Activated CD8-positive, alpha-beta memory T cell treated with anti-CD3 and anti-CD28 coated beads for 1 hour (primary cell): ENCODE measurements at places on chromosomes 3 and 15.

DNA sequence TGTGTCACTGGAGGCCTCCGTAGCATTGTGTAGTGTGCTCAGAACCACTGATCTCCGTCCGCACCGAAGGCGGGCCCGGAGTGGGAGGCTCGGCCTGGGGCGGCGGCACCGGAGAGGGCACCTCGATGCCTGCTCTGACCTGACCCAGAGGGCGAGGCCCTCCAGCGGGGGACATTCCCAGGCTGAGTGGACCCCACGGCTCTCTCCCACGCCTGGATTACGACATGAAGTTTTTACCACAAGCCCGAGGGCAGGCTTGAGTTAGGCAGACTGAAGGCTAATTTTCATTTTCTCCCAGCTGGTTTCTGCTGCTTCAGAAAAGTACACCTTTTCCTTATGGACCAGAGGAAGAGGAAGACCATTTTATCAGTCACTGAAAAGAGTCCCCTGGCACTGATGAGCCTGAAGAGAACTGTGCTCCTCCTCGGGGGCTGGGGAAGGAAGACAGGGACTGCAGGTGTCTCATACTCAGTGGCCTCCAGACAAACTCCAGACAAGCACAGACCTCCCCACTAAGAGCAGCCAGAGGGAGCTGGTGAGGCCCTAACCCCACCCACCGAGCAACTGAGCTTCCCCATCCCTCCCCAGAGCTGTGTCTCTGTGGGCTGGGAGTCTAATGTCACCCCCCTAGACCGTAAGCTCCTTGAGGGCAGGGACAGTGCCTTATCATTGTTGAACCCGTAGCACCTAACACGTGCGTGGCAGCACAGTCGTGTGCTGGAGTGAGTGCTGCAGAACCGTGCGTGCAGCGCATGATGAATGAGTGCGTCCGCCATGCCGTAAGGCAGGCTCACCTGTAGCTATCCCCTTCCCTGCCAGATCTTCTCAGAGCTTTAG lies 74.5 kb upstream of the BLM start:
- no peak for DNase-seq

GRCh38 chr3:184258926-184259325 lies 2.4 kb downstream of the CAMK2N2 start:
- no peak for DNase-seq

- no peak for DNase-seq
These were observed 569.6 kb upstream of the AGTR1 start for GRCh38 chr3:148128136-148128535.

GRCh38 chr3:192514754-192515663 lies 212.3 kb downstream of the FGF12 start:
- no peak for DNase-seq

DNA sequence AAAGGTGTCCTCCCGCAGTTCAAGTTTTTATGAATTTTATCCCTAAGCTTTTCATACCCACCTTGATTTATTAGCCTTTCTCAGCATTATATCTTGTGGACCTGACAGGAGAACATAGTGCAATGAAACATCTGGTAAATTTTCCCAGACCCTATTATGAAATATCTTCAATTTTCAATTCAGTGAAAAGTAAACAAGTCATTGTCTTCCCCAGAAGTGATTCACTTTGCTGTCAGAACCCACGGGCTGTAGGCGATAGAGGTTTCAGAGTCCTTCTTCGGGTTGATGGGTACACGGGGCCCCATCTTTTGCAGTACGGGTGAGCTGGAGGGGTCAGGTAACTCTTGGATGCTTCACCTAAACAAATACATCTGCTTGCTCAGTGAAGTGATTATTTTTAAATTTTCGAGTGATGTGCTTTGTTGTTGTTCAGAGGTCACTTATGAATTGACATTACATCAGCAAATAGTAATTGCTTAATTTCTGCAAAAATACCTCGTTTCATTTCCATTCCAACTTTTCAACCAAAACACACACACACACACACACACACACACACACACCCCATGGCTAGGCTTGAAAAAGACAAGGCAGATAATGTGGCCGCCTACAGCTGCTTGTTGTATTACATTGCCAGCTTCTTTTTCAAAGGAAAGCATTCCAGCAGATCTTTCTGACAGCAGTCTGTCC lies 102.9 kb downstream of the SEMA6D start:
- DNase-seq: no peak

DNA sequence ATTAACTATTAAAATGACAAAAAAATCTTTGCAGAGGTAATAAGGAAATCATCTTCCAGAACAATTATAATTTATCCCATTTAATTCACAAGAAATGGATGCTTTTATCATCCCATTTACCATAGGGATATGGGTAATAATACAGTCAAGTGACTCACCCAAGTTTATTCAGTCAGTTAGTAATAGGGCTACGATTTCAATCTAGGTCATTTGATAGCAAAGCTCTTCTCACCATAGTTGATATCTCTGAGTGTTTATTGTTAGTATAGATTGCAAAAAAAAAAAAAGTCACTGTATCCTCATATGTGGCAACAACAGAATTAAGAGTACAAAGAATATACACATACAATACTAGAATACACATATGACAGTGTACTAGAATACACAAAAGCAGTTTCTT lies 797.1 kb downstream of the ROBO1 start:
- DNase-seq: no peak

DNA sequence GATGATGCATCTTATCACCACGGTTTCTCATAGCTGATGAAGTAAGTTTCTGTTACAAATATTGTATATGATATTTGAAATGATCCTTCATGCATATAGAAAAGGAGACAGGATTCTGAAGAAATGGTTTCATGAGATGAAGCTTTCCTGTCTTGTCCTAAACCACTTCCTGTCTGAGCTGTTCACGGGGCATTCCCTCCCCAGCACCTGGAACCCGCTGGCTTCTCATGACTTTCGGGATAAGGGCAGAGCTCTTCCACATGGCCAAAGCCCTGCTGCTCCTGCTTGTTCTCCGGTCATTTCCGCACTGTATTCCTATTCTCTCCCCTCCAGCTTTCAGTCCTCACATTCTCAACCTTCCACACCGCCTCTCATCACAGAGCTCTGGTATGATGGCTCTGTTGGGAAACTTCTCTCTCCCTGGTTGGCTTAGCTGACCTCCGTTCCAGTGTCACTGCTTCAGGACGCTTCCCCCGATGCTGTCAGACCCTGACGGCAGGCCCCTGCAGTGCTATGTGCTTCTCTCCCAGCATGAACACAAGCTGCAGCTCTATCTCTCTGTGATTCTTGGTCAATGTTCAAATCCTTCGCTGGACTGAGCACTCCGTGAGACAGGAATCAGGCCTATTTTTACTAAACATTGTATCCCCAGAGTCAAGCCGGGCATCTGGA lies 86.9 kb upstream of the HERC1 start:
- no peak for DNase-seq

- no peak for DNase-seq
These were observed 562 bp downstream of the NEO1 start for GRCh38 chr15:73052653-73053397.

GRCh38 chr3:112007633-112008032 lies 8.9 kb downstream of the TAGLN3 start:
- no peak for DNase-seq

DNA sequence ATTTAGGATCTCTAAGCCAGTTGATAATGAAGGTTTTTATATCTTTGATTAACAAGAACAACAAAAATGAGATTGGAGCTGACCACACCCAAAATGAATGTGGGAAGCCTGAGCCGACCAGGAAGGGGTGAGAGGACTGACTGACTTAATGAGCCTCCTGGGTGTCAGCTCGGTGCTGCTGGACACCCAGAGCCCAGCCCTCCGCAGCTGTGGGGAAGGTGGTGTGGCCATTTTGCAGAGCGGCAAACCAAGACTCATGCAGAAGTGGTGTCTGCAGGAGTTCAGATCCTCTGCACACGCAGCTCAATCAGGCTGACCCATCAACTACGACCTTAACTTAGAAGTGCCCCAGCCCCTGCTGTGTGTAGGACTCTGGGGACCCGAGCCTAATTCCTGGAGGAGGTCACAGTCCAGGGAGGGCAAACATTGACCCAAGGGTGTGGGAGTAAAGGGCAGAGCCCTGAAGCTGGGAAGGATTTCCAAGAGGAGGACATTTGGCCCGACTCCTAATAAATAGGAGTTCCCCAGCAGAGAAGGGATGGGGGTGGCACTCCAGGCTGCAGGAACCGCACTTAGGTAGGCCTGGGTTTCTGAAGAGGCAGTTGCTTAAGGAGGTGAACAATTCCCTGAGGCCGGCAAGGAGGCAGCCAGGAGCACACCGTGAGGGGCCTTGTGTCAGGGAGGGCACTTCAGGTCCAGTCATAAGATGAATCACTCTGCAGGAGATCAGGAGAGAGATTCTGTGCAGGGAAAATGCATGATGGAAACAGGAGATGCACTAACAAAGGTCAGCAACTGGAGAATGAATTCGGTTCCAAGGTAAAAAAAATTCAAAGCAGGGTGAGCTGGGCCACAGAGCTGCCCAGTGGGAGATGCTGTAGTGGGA lies 197.1 kb upstream of the TPM1 start:
- no peak for DNase-seq

DNA sequence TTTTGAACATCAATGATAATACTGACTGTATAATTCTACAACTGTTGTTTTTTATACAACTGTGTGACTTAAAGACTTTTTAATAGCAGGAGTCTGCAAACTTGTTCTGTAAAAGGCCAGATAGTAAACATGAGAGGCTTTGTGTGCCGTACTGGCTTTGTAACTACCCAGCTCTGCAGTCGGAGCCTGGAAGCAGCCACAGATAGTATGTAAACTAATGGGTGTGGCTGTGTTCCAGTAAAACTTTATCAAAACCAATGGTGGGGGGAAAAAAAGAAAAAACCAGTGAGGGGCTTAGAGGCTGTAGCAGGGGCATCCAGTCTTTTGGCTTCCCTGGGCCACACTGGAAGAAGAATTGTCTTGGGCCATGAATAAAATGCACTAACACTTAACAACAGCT lies 11.9 kb downstream of the ASB7 start:
- no peak for DNase-seq

DNA sequence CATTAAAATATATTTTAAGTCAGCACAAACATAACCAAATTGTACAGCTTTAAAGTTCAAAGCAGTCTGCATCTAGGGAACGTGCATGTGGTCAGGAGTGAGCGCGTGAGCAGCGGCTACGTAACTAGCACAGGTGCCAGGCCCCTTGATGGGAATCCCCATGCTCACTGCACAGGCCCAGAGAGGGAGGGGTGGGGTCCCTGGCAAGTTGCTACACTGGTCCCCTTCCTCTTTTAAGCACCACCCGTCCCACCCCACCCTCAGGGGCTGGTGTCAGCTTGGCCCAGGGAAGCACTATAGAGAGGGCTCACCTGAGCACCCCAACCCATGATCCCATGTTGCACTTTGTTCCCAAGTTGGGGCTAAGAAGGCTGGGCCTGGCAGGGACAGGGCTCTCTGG lies 835 bp upstream of the GMPPB start:
- DNase-seq: no peak

GRCh38 chr15:84831028-84831427 lies 13.9 kb downstream of the ALPK3 start:
- no peak for DNase-seq
